ENCODE measurements at places on chromosomes 5 and 9.

- no peak for DNase-seq
These were observed 92.5 kb downstream of the PCDH1 start for GRCh38 chr5:141785711-141786110.

GRCh38 chr5:103166706-103167105 lies 46.6 kb downstream of the PPIP5K2 start:
- no peak for DNase-seq

- DNase-seq, result no peak
These were observed 1.4 kb downstream of the TAF7 start for GRCh38 chr5:141319202-141319601.

DNA sequence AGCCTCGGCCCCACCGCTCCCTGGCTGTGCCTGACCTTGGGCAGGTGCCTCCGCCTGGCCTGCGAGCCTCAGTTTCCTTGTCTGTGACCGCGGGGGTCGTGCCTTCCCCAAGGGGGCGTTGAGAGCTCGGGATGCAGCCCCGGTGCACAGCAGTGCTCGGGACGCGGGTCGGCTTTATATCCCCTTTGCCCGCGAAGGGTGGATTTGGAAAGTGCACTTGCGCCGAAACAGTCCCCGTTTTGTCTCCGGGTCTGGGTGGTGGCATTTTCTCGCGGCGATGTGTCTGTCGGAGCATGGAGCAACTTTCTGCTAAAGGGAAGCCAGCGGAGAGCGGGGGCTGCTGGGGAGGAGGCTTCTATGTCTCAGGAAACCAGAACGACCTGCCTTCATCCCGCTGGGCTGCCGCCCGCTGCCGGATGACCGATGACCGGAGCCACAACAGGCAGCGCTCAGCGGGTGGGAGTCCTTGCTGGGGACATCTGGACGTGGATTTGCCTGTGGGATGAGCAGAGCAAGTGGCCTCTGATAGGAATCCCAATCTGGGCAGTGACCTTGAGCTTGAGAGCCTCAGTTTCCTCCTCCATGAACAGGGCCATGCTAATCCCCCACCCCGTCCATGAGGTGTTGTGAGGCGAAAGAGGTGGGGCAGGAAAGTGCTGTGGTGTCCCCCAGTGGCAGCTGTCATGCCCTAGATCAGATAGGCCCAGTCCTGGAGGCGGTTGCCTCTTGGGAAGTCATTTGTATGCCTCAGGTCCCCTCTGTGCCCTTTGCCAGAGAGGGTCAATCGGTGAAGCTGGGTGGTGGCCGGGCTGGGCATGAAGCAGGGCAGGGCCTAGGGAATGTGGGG lies 651 bp downstream of the HRH2 start:
- DNase-seq, result no peak

DNA sequence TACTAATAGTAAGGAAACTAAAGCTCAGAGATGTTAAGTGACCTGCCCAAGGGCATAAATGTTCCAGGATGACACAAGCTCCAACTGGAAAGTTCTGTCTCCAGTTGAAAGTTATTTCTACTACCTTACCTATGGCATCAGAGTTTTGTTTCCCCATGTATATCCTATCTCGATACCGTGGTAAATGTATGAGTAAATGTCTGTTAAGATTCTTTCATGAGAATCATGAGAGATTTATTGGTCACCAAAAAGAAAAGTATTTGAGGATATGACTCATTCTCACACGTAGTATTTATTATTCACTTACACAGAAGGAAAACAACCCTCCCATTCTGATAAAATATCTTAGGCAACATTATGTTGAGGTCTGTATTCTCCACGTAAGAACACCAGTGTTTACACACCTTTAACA lies 11.1 kb upstream of the SHOC1 start:
- DNase-seq, result no peak

DNA sequence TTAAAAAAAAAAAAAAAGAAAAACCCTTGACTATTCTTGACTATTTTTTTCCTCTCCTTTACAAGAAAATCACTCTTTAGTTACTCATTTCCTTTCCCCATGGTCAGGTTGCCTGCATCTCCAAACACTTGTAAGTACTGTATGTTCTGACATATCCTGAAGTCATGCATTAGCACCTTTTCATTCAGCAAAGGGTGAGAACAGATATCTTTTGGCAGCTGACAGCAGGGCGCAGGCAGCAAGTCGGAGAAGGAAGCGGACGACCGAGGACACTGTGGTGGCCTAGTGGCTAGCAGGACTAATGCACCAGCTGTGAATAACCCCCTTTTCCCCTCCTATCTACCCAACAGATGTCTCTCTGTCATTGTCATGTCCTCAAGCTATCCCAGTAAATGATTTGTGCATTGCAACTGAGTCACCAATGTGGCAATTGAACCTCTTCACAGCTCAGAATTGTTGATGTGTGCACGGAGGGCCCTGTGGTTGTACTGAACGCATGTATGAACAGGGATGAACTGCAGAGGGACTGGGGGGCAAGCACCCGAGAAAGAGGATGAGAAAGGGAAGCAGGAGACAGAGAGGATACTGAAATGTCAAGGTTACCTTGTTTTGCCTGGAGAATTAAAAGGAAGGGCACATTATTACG lies 996.0 kb upstream of the ARRDC3 start:
- DNase-seq, result no peak

DNA sequence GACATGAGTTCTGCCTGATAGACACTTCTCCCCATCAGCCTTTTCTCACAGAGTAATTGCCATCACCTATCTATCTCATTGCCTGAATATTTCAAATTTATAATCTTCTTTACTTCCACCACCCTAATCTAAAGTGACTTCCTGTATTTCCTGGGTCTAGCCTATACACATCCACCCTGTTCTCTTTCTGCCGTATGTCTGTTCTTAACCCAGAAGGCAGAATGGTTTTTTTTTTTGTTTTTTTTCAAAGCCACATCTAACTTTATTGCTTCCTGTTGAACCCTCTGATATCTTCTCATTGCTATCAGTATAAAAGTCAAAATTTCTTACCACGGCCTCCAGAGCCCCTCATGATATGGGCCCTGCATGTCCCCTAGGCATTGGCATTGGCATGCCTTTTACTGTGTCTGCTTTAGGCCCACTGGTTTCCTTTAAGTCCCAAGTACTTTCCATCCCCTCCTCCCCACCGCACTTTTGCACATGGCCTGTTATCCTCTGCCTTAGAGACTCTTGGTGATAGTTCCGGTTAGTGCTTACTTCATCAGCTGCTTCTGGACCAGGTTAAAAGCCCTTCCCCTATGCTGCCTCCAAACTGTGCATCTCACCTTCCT lies 159.9 kb downstream of the MAN2A1 start:
- DNase-seq, result no peak

DNA sequence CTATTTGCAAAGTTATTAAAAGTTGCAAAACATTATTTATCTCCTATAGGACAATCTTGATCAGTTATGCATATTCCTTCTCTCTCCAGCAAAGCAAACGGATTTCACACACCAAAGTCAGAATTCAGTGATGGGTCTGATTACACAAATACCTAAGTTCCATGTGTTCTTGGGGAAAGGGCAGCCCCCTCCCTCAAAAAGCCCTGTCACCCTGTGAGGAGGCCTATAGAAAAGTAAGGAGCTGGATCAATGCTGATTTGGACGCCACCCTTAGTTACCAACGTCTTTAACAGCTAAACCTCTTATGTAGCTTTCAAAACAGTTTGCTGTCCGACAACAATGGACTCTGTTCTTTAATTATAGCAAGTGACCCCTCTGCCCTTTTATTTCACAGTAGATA lies 6.4 kb downstream of the ZNF608 start:
- DNase-seq, result no peak
